ENCODE measurements at places on chromosomes 16 and 17. TPM values are rescaled to one million over a fixed set of nuclear protein-coding genes. Genes with fewer than 3 reads are reported as not detected.

The GABARAP gene
- total RNA-seq = 206 TPM

The DNAH3 gene
- total RNA-seq = 0.18 TPM

The TP53TG3B gene
- total RNA-seq = not detected

The EVPL gene
- total RNA-seq = 16.1 TPM

The PIK3R5 gene
- total RNA-seq = not detected

The SLC52A1 gene
- not detected for total RNA-seq

The SOST gene
- not detected for total RNA-seq

The FOXO3B gene
- 3.8 TPM for total RNA-seq

The OR3A3 gene
- total RNA-seq = not detected

The USP22 gene
- 161 TPM for total RNA-seq

The CPD gene
- total RNA-seq = 75.0 TPM

The TTYH2 gene
- 1.2 TPM for total RNA-seq

The KCNAB3 gene
- 7.0 TPM for total RNA-seq

Data from stomach (tissue), 19 donors.